ENCODE measurements at places on chromosomes 16 and 17. TPM values are rescaled to one million over a fixed set of nuclear protein-coding genes. Genes with fewer than 3 reads are reported as not detected.
A peak's percentile ranks its signal among the peaks of the same experiment; 100 is the strongest.

GRCh38 chr16:9042533-9042932, 48.9 kb upstream of the HAPSTR1 start:
- DNase-seq, result no peak

DNA sequence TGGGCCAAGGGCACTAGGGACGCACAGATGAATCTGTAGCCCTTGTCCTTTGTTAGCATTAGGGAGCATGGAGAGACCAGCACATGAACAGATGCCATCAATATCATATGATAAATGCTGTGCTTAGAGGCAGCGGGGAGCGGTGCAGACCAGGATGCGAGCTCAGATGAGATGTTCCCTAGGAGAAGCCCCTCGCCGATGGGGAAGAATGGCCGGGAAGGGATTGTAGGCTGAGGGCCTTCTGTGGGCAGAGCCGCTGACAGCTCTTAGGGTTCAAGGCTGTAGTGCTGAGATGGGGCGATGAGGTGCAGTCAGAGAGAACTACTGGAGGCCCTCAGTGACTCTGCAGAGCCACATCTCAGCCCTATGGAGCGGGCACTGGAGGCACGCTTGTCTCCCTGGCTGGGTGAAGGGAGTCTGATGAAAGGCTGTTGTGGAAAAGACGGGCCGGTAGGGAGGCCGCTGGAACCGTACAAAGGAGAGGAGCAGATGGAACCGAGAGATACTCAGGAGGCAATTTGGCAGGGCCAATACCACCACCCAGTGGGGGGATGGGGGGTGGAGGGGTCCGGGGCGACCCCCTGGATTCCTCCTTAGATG, 66.3 kb upstream of the ENDOV start:
- DNase-seq, result no peak

- DNase-seq, result no peak
Observed at GRCh38 chr16:55369151-55369550, 45.1 kb downstream of the IRX6 start.

- DNase-seq, result no peak
Observed at GRCh38 chr16:84673561-84673960, 25.2 kb downstream of the KLHL36 start.

GRCh38 chr17:41738077-41738800, 3.8 kb upstream of the HAP1 start:
- DNase-seq, result peak; percentile 86

DNA sequence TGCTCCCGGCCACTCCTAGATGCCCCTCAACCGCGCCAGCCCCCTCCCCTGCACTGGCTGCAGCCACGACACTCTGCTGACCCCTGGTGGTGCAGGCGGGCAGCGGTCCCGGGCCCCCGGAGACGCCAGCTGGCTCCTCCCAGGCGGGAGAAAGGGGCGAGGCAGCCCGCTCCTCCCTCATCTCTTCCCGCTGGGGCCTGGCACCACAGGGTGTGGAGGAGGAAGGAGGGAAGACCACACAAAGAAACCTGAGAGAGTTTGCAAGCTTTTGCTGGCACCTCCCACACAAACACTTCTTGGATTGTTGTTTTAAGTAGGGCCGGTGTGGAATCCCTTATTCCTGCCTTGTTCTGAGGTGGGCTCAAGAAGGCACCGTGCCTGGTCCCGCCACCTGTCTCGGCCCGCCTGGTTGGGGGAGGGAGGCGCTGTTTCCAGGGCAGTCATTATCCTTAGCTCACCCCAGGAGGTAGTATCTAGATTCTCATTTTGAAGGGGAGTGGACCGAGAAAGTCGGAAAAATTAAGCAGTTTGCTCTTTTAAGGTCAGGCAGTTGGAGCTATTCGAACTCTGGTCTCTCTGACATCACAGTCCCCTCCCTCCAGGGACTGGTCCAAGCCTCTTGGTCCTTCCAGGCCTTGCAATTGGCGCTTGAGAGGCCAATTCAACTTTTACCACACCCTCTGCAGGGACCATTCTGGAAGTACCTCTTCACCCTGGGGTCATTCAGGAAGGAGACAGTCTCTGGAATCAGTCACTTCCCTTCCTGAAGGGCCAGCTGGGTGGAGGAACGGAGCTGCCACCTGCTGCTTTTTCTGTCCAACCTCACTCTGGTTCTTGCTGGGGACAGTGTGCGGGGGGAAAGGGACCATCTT, 959 bp upstream of the ANKRD13B start:
- DNase-seq, result peak; percentile 80

DNA sequence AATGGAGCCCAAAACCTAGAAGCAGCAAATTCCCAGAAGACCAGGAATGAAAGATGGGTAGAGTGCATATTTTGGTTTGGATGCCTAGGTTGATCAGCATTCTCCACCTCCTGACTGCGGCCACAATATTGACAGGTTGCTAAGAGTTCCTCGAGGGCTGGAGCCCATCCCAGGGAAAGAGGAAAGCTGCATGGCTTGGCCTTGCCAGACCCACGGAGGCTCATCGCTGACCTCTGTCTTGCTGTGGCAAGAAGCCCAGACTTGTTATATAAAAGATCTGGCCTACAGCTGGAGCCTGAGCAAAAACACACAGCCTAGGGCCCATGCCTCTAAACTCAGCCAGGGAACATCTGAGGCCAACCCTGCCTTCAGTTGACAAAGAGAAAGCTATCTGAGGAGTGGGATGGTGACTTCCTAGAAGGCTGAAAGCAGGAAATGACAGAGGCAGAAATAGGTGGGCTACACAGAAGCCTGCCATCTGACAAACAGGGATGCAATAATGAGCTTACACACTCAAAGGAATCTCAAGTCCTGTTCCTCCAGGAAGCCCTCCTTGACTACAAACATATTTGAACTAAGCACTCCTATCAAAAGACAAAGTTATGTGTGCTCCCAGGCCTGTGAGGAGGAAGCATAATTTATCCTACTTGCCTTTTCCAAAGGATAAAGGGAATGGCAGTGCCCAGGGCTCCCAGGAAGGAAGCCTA, 22.5 kb upstream of the SLC35B1 start:
- no peak for DNase-seq

GRCh38 chr16:49081554-49081953, 200.1 kb downstream of the CBLN1 start:
- DNase-seq, result peak; percentile 65

DNA sequence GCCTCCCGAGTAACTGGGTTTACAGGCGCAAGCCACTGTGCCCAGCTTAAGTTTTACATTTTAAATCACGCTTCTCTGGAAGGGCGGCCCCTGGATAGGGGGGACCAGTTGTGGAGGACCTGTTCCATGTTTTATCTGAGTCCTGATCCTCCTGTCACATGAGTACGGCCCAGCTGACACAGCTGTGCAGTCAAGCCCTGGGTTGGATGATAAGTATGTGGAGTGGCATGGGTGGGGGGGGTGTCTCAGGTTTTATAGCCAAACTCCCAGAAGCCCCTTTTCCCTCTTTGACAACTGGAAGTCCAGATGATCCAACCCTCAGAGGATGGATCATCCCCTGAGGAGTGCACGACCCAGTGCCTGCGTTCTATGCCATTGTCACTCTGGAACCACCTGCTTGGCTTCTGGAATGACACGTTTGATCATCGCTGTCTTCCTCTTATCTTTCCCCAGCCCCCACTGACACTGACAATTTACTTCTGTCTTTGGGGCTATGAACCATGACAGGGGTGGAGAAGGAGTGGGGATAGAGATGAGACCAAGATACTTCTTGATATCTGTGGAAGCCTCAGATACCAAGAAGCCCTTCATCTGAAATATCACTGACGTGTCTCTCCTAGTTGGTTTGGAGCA, 191.2 kb downstream of the MSI2 start:
- DNase-seq, result no peak

- no peak for DNase-seq
Observed at GRCh38 chr16:76988526-76988925, 202.5 kb upstream of the MON1B start.

DNA sequence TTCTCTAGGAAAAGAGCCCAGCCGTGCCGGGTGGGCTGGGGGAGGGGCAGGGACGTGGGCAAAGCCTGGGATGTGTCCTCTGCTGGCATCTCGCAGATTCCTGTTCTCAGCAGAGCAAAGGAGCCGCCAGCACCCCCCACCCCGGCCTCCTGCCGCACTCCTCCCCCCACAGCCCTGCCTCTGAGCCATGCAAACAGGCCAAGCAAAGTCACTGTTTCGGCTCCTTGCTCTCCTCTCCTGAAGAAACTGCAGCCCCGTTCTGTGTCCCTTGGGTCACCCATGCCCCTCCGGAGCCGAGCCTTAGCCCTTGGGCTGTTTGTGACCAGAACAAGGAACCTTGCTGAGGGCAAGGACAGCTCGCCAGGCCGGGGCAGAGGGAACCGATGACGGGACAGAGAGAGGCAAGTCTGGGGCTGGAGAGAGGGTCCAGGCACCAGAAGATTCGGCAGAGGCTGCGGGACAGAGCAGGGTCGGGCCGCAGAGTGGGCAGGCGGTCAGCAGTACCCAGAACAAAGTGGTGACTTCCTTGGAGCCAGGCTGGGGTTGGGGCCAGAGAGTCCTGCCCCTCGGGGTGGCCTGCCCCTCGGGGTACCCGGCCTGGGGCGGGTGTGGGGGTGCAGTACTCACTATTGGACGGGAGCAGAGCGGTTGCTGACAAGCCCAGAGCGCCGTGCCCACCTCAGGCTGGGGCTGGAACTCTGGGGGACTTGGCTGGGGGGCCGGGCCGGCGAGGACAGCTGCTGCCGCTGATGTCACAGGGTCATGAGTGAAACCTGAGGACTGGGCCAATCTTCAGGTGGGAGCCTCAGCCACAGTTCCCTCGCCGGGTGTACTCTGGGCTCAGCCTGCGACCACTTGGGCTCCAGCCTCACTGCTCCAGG, 9.2 kb upstream of the PRR29 start:
- DNase-seq, result no peak

DNA sequence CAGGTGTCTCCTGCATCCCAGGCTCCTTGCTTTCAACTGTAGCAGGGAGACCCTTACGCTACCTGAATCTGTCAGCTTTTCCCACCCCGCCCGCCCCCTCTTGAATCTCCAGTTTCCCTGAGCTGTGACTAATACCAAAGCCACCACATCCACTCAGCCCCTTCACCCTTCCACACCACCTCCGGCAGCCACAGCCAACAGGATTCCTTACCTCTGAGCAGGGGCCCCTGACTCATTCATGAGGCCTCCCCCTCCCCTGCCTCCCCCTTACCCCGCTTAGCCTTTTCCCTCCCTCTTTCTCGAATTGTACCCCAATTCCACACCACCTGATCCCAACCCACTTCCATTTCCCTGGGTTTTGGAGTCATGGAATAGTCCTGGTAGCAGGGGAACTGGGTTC, 2.3 kb downstream of the STX1B start:
- peak; percentile 75 for DNase-seq

GRCh38 chr16:70695331-70696070, 9.6 kb upstream of the MTSS2 start:
- DNase-seq, result peak; percentile 30

DNA sequence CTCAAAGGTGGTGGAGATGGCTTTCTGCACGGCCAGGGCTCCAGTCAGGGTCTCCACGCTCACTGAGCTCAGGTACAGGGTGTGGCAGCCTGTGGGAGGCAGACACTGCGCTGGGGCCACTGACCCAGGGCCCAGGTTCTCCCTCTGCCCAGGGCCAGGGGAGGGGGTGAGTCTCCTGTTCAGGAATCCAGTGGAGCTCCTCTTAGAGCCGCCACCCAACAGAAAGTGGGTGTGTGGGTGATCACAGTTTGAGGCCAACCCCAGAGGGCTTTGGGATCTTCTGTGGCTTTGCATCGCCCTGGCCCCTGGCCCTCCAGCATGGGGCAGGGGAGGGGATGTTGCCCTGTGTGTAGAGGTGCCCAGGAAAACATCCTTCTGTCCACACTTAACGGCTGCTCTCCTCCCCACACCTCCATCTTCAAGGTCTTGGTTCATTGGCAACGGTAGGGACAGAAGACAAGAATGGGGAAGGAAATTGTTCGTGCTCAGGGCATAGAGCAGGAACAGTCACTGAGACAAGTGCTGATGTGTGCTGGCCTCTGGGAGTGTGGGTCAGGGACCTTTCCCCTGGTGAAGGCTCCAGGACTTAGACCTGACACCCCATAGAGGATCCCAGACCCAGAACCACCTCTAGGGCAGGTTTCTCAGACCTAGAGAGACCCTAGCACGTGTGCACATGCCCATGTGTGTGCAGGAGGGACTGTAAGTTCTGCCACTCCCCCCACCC, 21.5 kb downstream of the TNS4 start:
- DNase-seq, result peak; percentile 13

DNA sequence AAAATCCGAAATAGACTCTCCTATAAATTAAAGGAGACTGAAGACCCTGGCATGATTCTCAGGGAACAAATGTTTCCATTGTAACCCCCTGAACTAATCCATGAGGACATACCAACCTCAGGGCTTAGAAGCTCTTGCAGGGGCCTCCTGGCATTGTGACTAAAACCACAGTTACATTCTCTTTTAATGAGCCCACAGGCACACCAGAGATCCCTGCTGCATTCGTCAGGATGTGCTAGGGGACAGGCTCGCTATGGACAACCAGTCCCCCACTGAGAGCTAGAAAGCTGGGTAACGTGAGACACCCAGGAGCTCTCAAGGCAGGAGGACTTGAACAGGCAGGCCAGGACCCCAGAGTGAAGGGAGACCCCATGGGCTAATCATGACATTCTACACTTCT, 140.6 kb upstream of the TNRC6C start:
- no peak for DNase-seq

GRCh38 chr17:49635121-49635520, 42.8 kb downstream of the SPOP start:
- no peak for DNase-seq

GRCh38 chr17:44966348-44967025, 1.6 kb downstream of the C1QL1 start:
- no peak for DNase-seq

- DNase-seq, result peak; percentile 89
Observed at GRCh38 chr16:12341423-12341822, 364.9 kb downstream of the SNX29 start.

- no peak for DNase-seq
Observed at GRCh38 chr16:56633535-56633934, 1.1 kb downstream of the MT1M start.

DNA sequence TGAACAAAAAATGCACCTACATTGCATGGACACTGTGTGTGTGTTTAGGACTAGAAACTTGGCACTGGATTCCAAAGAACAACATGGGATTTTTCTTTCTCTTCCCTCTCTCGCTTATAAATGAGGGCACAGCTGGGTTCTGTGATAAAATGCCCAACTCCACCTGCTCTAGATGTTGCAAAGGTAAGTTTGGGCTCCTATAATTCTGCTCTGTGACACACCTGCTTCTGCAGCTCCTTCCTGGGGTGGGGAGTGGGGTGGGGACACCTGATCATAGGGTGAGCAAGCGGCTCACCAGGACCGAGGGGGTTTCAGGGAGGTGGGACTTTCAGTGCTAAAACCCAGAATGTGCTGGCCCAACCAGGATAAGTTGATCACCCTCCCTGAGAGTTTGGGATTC, 104.3 kb downstream of the AXIN2 start:
- DNase-seq, result no peak

- peak; percentile 31 for DNase-seq
Observed at GRCh38 chr17:45270828-45271418, 9.0 kb upstream of the SPATA32 start.

GRCh38 chr16:25035494-25036405, 20.6 kb upstream of the ARHGAP17 start:
- DNase-seq, result peak; percentile 21

- no peak for DNase-seq
Observed at GRCh38 chr17:29866746-29867404, 63.2 kb downstream of the SSH2 start.

Gene FADS6
- not detected for total RNA-seq

Gene NXN
- total RNA-seq, result 20.8 TPM

Gene SEZ6L2
- 23.7 TPM for total RNA-seq

Gene TLCD3B
- total RNA-seq, result 0.47 TPM

Gene FA2H
- 6.2 TPM for total RNA-seq

Gene CDH15
- 1.5 TPM for total RNA-seq

Gene SPNS3
- 0.69 TPM for total RNA-seq

Gene NEUROD2
- total RNA-seq, result not detected

Gene PLEKHG4
- total RNA-seq, result 8.9 TPM

Gene ABCA6
- not detected for total RNA-seq

Gene KRT25
- total RNA-seq, result not detected

Gene MYH13
- not detected for total RNA-seq

Gene KCNH6
- not detected for total RNA-seq

Gene NTN1
- total RNA-seq, result 0.22 TPM
